Glutamatergic neuron (in vitro differentiated cells): ENCODE measurements at places on chromosomes 7 and 10. TPM values are rescaled to one million over a fixed set of nuclear protein-coding genes. Genes with fewer than 3 reads are reported as not detected.

DNA sequence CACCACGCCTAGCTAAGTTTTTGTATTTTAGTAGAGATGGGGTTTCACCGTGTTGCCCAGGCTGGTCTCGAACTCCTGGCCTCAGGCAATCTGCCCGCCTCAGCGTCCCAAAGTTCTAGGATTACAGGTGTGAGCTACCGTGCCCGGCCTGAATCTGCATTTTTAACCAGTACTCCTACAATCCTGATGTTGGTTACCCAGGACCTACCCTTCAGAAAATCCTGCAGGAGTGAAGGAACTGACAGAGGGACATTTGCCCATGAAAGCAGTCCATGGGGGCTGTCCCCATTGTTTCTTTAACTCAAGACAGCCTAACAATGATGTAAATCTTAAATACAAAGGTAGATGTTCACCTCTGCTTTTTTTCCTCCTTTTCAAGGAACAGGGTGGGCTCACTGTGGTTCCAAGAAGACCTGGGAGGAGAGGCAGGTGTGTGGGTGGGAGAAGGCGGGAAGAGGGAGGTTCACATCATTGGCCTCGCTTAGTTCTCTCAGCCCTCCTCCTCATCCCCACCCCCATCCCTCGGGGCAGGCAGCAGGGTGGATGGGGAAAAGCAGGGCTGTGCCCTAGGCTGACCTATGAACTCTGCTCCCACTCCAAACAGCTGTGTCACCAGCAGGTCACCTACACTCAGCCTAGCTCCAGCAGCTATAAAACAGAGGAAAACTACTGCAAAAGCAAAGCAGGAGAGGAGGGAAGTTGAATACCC, 13.5 kb downstream of the LRRC20 start:
- DNase-seq = no peak

GRCh38 chr10:4100380-4100779, 315.4 kb upstream of the KLF6 start:
- DNase-seq = no peak

- no peak for DNase-seq
Observed at GRCh38 chr10:8061274-8062211, 7.1 kb downstream of the GATA3 start.

DNA sequence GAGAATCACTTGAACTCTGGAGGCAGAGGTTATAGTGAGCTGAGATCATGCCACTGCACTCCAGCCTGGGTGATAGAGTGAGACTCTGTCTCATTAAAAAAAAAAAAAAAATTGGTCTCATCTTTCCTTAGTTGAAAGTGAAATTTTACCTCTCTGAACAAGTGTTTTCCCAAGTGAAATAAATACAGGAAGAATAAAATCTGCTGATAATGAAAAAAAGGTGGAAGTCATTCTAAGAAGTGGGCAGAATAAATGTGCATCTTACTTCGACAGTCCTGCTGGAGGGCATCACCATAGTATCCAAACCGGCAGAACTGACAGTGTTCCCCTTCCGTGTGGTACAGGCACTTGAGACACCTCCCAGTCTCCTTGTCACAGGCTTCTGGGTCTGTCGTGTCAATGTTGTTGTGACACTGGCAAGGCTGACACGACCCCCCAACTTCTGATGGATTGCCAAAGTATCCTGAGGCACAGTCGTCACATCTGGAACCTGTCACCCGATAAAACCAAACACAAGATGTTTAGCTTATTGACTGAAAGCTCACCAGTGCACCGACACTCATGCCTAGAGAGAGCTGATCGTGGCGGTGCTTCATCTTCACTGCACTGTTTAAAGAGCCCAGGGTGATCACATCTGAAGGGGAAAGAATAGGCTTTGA, 49.6 kb downstream of the LAMB1 start:
- DNase-seq = no peak

GRCh38 chr10:69639291-69640195, 9.5 kb downstream of the FAM241B start:
- DNase-seq = peak; percentile 72

- no peak for DNase-seq
Observed at GRCh38 chr7:44769776-44770294, 21.2 kb downstream of the ZMIZ2 start.

GRCh38 chr7:4842319-4843064, 19.3 kb downstream of the PAPOLB start:
- no peak for DNase-seq

GRCh38 chr7:126803990-126804389, 448.8 kb downstream of the GRM8 start:
- DNase-seq = no peak

- DNase-seq = no peak
Observed at GRCh38 chr10:34916314-34916713, 101.2 kb upstream of the PARD3 start.

DNA sequence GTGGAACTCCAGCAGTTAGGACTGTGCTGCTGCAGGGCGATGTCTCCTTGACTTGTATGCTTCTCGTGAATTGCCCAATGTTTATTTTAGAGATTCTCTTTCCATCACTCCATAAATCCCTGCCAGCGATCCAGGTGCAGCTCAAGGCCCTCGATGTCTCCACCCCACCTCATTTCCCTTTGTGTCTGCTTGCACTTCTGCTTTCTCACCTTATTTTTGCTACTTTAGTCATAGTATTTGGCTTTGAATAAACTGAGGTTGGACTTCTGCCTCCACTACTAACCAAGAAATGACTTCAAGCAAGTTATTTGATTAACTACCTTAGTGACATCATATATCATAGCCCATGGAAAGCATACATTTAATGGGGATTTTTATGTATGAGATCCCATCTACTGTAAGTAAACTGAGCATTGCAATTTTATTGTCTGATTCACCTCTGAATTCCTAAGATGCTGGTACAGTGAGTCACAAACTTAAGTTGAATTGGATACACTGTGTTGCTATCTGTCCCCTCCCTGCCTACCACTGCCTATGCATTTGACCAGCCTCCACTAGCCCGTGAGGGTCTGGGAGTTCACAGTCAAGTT, 255.8 kb downstream of the ABCA13 start:
- DNase-seq = no peak

GRCh38 chr7:133070562-133070961, 11.3 kb downstream of the CHCHD3 start:
- DNase-seq = no peak

The SDK1 gene
- 225 TPM for total RNA-seq

The ARHGEF35 gene
- total RNA-seq = 0.69 TPM

The RPEL1 gene
- total RNA-seq = not detected

The BUB3 gene
- total RNA-seq = 81.1 TPM

The ATP6V1F gene
- 133 TPM for total RNA-seq

The ANK3 gene
- total RNA-seq = 84.9 TPM

The ZNF804B gene
- total RNA-seq = 0.10 TPM

The INPP5A gene
- total RNA-seq = 36.3 TPM
